ENCODE measurements at places on chromosomes 1 and 21.

- DNase-seq, result no peak
These were observed 122.7 kb downstream of the SIK1 start for GRCh38 chr21:43304206-43304605.

DNA sequence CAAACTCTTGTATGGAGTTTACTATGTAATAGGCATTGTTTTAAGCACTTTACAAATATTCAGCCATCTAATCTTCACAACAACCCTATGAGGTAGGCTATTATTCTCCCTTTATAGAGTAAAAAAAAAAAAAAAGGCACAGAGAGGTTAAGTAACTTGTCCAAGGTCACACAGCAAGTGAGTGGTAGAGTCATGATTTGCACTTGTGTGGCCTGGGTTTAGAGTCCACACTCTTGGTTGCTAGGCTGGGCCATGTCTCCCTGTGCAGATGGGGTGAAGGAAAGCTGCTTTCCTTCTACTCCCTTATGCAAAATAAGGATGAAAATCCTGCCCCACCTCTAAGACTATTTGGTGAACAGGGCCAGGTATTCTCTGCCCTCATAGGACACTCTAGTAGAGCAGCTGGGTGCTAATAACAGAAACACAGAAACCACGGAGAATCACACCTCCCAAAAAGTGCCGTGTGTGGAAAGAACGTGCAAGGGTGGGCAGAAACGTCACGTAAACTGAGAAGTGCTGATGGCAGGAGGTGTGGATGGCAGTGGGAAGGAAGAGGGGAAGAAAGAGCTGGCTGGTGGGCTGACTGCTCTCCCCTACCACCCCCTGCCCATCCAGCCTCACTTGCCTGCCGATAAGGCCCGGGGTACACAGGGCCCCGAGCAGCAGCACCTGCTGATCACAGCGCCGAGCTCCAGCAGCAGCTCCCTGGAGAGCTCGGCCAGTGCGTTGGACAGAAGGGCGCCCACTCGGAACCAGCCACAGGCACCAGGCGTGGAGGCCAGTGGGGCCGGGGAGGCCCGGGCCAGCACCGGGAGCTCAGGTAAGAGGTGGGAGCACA lies 28.3 kb upstream of the VPS13D start:
- DNase-seq, result no peak

- DNase-seq, result no peak
These were observed 51.8 kb upstream of the SLC16A1 start for GRCh38 chr1:113007706-113008364.

- DNase-seq, result no peak
These were observed 15.8 kb downstream of the PLPP3 start for GRCh38 chr1:56563568-56563967.

- DNase-seq, result no peak
These were observed 390.4 kb upstream of the VAMP3 start for GRCh38 chr1:7380712-7381111.

- DNase-seq, result no peak
These were observed 199.1 kb downstream of the DYRK1A start for GRCh38 chr21:37565530-37566223.

DNA sequence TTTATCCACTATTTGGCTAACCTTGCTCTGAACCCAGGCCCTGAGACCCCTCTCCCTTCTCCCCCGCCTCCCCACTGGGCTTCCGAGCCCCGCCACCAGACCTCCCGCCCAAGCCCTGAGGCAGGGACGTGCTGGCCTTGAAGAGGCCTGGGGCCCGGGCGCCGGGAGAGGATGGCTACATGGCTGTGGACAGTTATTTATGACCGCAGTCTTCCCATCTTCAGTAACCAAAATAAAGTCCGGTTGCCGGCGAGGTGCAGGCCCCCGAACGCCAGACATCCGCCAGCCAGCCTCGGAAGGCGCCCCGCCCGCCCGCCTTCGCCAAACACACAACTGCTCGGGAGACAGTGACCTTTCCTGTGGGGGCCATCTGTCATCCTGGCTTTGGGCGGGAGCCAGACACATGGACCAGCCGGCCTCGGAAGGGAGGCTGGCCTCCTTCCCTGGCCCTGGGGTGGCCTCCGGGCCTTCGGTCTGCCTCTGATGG lies 69.0 kb downstream of the DHRS3 start:
- no peak for DNase-seq

GRCh38 chr1:181127898-181128453 lies 39.5 kb downstream of the IER5 start:
- DNase-seq, result no peak

GRCh38 chr1:241640867-241641622 lies 876 bp upstream of the CHML start:
- no peak for DNase-seq

DNA sequence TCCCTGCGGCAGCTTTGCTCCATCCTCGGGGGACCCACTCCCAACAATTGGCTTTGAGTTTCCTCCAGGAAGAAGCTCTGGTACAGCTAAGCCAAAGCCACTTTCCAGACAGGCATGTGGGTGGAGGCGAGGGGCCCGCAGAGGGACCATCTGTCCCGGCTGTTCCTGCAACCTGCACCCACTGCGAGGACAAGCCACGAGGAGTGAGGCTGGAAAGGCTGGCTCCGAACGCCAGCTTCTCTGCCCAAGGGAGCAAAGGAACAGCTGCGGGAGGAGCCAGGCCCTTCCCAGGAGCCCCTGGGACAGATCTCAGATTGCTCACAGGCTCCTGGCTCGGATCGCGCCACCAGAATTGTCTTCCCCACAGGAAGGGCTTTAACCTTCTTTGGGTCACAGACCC lies 28.3 kb upstream of the PEF1 start:
- DNase-seq, result no peak

Measured in stimulated activated CD4-positive, alpha-beta T cell treated with anti-CD3 and anti-CD28 coated beads, Interleukin-1b, Interleukin-23, amount 100 ng/mL, for 1 hour (primary cell).